ENCODE measurements at places on chromosomes 11 and 22. TPM values are rescaled to one million over a fixed set of nuclear protein-coding genes. Genes with fewer than 3 reads are reported as not detected.

CRYBA4 gene
- not detected for total RNA-seq

AMOTL1 gene
- total RNA-seq = 0.94 TPM

FIBIN gene
- 0.10 TPM for total RNA-seq

IFITM10 gene
- 4.8 TPM for total RNA-seq

VPS51 gene
- total RNA-seq = 397 TPM

RAG2 gene
- not detected for total RNA-seq

OVCH2 gene
- not detected for total RNA-seq

B4GALNT4 gene
- 0.21 TPM for total RNA-seq
